ENCODE measurements at places on chromosomes 2 and 18.

DNA sequence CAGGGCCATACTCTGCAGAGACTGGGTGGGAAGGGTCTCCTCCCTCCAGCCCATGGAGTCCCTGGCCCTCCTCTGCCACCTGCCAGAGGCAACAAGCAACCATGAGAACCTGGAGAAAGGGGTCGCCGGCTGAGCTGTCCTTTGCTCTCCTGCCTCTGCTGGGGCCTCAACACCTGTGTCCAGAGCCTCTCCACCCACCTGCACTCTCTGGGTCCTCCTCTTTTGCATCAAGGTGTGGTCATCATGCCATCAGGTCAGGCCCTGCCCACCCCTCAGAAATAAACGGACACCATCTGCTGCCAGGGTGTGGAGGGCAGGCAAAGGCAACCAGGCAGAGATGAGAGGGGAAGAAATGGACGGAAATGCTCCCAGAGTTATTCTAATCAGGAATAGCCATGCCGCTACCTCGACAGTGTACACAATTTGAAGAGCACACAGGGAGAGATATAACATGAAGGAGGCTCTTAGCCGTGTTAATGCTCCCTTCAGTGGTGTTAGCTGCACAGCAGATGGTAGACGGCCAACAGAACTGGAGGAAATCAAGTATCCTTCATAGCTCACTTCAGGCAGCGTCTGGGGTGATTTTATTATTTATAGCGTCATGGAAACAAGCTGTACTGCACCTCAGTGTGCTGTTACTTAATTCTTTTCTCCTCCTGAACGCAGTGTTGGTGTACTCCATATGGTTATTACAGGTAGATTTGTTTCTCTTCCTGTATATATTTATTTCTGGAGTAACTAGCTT, 247.9 kb downstream of the TSN start:
- DNase-seq, result no peak

- no peak for DNase-seq
Observed at GRCh38 chr18:12282442-12283039, 25.5 kb upstream of the TUBB6 start.

- no peak for DNase-seq
Observed at GRCh38 chr2:134738141-134738870, 19.5 kb upstream of the TMEM163 start.

GRCh38 chr2:181467966-181468707, 11.0 kb downstream of the ITGA4 start:
- no peak for DNase-seq

DNA sequence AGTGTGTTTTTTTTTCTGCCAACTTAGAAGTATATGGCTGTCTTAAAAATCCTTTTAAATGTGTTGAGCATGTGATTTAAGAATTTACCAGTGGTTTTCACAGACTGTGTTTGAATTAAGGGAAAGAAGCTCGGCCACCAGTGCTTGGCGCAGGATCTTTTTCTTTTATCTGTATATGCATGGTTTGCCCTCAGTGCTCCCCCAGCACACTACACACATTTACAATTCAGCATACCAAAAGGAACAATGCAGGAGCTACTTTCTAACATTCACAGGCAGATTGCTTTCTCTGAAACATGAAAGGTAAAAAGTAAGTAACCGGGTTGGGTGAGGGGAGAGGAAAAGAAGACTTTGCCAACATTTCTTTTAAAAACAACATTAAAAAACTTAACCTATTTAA, 3.9 kb downstream of the SALL3 start:
- DNase-seq, result no peak

- DNase-seq, result no peak
Observed at GRCh38 chr2:109009920-109010610, 21.0 kb upstream of the EDAR start.

DNA sequence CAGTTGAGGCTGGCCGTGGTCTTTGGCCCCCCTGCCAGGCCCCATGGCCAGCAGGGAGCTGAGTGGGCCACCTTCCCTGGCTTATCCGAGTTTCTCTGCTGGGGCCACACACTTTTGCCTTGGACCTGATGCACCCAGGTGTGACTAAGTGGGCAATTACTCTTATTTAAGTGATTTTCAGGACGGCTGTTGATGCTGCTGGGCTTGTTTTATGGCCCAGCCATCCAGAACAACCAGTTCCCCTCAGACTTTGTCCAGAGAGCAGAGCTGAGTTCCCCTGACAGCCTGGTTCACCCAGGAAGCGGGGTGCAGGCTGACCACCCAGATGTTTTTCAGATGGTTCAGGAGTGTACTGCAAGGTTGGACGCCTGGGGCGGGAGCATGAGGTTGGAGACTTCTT, 68.8 kb downstream of the GLI2 start:
- no peak for DNase-seq

GRCh38 chr2:211204456-211204855, 648.1 kb downstream of the CPS1 start:
- DNase-seq, result no peak

- DNase-seq, result no peak
Observed at GRCh38 chr2:20580690-20581437, 70.0 kb downstream of the HS1BP3 start.

- no peak for DNase-seq
Observed at GRCh38 chr2:3246406-3246805, 131.2 kb downstream of the EIPR1 start.

GRCh38 chr2:239167766-239168444, 232.9 kb downstream of the HDAC4 start:
- DNase-seq, result no peak

DNA sequence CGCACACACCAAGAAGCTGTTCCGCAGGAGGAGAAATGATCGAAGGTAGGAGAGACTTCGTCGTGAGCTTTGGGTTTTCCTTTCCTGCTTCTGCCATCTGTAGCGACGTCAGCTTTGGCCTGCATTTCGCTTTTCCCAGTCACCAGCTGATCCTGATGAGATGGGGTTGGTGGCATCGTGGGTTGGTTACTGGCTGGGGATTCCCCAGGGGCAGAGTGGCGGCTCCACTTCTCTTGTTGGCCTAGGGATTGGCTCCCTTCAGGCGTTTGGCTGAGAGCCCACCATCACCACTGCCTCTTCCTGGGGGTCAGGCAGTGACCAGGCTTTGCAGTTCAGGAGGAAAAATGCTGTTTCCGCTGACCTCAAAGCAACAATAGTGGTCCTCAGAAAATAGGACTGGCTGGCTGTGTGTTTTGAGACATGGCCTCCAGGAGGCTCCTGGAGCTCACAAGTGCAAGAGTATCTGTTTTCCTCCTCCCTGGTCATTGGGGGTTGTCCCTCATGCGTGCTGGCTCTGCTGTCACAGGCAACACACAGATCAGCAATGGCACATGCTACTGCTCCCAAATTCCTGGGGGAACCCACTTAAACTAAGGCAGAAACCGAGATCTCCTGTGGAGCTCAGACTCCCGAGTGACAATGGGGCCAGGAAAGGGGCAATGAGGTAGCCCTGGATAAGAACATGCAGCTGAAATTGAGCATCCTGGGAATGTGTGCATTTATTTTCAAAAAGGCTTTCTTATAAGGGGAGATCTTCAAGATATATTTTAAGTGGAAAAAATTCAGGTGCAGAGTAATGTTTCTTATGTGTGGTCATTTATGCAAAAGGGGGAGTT, 173.0 kb downstream of the CTIF start:
- DNase-seq, result peak; percentile 25

DNA sequence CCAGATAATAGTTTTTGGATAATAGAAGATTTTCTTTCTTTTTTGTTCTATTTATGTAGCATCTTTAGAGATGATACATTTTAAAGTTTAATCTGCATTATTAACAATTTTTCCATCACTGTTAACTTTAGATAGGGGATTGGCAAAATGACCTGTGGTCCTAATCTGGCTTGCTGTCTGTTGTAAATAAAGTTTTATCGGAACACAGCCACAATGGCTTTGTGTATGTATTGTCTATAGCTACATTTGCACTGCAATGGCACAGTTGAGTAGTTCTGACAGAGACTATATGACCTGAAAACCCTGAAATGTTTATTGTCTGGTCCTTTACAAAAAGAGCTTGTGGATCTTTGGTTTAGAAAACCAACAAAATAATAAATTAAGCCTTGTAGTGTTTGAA, 97.0 kb upstream of the CERS6 start:
- no peak for DNase-seq

GRCh38 chr2:65215946-65216345, 11.7 kb upstream of the ACTR2 start:
- DNase-seq, result no peak

DNA sequence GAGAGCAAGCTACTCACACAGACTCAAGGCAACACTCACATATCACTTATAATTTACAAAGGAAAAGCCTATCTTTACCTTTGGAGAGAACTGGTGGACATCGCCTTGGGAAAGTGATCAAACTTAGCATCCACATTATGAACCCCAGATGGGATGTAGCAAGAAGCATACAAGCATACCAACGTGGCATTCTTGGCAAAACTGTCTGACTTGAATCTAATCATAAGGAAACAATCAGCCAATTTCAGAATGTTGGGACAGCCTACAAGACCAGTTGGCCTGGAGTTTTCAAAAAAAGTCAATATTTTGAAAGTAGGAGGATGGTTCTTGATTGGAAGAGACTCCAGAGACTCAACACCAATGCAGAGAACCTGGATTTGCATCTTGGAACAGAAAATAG, 79.1 kb upstream of the PMAIP1 start:
- no peak for DNase-seq

GRCh38 chr2:95047629-95048510, 22.4 kb downstream of the MAL start:
- DNase-seq, result no peak

DNA sequence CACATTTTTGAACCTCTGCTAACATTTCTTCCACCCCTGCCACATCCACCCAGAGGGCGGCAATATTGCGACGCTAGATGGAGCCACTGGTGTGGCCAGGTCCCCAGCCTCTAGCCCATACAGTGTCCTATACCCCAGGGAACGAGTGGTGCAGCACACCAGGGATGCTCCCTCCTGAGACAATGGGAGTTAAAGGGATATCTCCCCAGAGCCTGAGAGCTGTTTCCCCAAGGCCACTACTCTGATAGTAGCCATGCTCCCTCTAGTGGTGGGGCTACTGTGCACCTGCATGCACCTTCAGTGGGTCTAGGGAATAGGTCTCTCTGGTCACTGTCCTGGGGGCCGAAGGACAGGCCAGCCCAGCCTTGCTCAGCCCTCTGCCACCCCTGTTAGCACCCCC, 336.4 kb upstream of the FSHR start:
- DNase-seq, result no peak

DNA sequence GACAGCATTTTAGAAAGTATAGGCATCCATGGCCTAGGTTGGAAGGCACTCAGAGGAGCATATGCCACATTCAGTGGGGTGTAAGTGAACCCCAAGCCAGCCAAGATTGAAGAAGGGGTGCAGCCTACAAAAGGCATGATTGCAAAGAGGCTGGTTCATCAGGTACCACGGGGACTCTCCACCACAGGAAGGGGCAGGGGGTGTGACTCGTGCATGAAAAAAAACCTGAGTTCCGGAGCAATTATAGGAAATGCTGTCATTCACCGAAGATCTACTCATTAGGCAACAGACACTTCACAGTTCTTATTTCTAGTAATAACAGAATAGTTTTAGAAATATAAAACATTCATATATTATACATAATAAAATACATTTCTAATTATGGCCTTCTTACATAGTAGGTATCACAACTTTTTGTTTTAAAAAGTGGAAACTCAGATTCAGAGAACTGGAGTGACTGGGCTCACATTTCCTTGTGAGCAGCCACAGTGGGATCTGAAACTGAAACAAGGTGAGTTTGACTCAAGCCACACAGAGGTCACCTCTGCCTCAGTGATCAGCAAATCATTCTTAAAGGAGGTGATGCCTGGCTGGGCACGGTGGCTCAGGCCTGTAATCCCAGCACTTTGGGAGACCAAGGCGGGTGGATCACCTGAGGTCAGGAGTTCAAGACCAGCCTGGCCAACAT, 188.4 kb upstream of the GYPC start:
- DNase-seq, result no peak

DNA sequence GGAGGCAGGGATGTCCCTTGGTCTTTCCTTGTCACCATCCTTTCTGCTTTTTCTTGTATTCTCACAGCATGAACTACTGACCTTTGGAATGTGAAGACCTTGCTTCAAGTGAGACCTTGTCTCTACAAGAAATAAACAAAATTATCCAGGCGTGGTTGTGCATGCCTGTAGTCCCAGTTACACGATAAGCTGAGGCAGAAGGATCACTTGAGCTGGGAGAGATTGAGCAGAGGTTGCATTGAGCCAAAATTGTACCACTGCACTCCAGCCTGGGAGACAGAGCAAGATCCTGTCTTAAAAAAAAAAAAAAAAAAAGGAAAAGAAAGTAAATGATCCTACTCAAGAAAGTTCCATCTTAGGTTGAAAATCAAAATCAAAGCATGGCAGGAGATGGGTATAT, 173.7 kb downstream of the IRS1 start:
- DNase-seq, result no peak

GRCh38 chr2:45258311-45258710, 249.1 kb upstream of the SIX2 start:
- no peak for DNase-seq

DNA sequence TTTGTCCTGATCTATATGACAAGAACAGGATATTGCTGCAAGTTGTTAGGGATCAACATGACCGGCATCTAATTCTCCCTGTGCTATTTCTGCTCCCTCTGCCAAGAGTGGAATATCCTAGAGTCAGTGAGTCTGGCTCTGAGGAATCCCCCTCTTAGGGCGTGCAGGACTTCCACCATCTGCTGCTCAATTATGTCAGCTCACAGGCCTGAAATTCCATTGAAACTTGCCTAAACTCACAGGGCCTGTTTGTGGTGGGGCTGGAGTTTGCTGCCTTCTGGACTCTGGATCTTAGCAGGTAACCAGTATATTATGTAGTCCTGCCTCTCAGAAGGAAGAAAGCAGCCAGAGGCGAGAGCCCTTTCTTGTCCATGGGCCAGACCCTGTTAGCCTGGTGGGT, 323.0 kb downstream of the TSN start:
- no peak for DNase-seq

DNA sequence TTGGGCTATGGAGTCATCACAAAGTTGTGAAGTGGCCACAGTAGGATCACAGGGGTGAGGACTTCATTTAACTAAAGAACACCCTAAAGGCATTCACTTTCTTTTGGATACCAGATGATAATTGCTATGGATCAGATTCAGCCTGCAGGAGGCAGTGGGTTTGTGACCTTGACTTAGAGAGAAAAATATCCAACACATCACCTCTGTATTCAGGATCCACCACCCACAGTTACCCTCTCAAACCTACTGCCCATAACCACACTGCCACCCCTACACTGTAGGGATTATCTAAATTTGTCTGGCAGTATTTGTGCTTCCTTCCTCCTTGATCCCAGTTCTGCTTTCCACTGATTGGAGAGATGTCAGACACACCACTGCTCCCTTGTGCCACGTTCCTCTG, 269.4 kb downstream of the MYCN start:
- no peak for DNase-seq

- no peak for DNase-seq
Observed at GRCh38 chr18:60003610-60004185, 103.9 kb downstream of the PMAIP1 start.

- DNase-seq, result no peak
Observed at GRCh38 chr2:108413711-108414095, 35.3 kb upstream of the GCC2 start.

- no peak for DNase-seq
Observed at GRCh38 chr18:9217743-9218451, 81.3 kb downstream of the ANKRD12 start.
